Activated T-cell treated with anti-CD3 and anti-CD28 coated beads for 48 hours (primary cell): ENCODE measurements at places on chromosomes 7 and 10.

GRCh38 chr10:64762861-64763260, 1241.7 kb downstream of the REEP3 start:
- no peak for DNase-seq

GRCh38 chr7:106875508-106875907, 10.4 kb downstream of the PIK3CG start:
- no peak for DNase-seq

DNA sequence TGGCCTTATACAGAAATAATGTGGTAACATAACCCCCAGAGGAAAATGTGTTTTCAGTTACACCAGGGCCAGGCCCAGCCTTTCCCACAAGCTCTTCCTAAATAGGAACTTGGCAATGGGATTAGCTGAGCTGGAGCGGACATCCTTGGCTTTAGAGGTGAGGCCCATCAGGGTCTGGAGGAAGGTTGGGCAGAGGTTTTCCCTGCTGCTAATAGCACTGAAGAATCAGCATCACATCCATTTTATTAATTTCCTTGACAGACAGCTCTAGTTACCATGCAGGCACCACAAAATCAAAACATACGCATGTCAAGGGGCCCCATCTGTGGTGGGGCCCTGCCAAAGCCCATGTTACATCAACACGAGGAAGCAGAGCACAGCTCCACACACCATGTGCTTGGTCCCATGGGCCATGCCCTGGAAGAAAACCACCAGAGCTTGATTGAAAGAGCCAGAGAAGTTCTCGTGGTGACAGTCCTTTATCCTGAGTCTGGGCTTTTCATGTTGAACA, 566.6 kb downstream of the KCNMA1 start:
- no peak for DNase-seq

- no peak for DNase-seq
These were observed 97.7 kb upstream of the RET start for GRCh38 chr10:42979181-42979580.

- DNase-seq = no peak
These were observed 61.5 kb downstream of the CHN2 start for GRCh38 chr7:29255906-29256692.
